ENCODE measurements at places on chromosomes 3 and 15.

DNA sequence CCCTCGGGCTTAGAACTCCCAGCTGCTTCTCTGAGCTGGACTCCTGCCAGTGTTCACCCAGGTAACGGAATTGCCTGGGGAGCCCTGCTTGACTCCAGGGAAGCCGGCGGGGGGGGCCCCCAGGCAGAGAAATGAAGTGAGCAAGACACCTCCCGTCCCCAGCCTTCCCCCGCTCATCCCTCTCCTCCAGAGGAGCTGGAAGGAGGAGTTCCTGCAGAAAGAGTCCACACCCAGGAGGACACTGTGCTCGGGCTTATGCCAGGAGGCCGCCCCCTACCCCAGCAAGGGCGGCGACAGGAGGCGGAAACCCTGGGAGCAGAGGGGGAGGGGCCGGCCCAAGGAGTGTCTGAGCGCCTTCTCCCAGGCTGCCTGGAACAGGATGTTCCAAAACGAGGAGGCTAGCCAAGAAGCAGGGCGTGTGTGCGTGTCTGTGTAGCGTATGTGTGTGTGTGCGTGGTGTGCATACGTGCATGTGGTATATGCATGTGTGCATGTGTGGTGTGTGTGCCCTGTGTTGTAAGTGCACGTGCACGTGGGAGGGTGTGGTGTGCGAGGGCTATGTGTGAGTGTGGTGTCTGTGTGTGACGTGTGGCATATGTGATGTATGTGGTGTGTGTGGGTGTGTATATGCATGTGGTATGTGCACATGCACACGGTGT, 511.3 kb downstream of the SHQ1 start:
- no peak for DNase-seq

GRCh38 chr15:53549697-53550305, 209.7 kb downstream of the WDR72 start:
- no peak for DNase-seq

GRCh38 chr3:197027896-197028727, 1.5 kb downstream of the MELTF start:
- no peak for DNase-seq

DNA sequence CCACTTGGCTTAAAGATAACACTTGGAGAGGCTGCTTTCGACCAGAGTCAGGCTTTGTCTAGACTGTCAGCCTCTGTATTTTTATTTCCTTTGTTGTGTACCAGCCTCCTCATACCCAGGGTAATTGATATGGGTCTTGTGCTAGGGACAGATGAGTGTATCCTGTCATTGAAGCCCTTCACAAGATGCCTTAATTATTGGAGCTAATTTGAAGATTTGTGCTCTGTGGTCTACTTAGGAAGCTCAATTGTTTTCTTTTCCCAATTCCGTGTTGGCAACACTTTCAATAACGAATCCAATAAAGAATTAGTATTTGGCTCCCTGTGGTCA, 60.5 kb upstream of the DPH6 start:
- no peak for DNase-seq
